Stimulated activated CD4-positive, alpha-beta T cell treated with anti-CD3 and anti-CD28 coated beads, TNF-alpha, amount 100 ng/mL, for 1 hour (primary cell): ENCODE measurements at places on chromosomes 2 and 18.

- DNase-seq = no peak
Measured at GRCh38 chr2:185859506-185859905, 120.9 kb downstream of the FSIP2 start.

DNA sequence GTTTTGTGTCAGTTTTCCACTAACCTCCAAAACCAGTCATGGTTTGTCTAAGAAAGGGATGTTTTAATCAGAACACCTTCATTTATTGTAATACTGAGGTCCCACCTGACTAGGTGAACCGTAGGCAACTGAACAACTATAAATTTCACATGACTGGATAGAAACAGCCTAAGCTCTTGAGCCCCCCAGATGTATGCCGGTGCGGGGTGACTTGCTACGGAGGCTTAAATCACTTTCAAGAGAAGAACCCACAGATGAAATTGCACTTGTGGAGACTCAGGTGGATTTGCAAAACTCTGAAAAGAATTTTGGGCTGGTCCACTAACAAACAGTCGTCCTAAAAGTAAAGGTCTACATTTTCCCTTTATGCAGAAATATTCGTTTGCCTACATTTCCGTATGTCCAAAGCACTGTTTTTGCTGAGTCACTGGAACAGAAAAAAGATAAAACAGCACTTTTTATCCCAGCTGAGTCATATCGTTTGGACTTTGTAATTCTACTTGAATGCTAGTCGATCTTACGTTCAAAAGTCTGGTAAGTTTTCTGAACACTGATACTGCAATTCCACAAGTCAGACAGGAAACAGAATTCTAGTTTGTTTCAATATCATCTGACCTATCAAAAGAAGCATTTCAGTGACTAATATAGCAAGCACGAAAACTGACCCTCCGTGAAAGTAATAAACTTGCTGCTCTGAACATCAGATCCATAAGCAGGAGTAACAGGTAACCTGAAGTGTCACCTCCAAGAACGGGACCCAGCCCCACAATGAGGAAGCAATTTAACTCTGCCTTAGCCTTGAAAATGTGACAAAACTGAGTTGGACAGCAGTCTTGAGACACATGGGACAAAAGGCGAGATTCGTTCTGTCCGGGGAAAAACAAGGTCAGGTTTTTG lies 18.1 kb downstream of the ZNF516 start:
- DNase-seq = no peak

GRCh38 chr2:209456489-209456888 lies 32.6 kb downstream of the MAP2 start:
- DNase-seq = no peak

GRCh38 chr2:138985881-138986280 lies 205.7 kb upstream of the NXPH2 start:
- no peak for DNase-seq

DNA sequence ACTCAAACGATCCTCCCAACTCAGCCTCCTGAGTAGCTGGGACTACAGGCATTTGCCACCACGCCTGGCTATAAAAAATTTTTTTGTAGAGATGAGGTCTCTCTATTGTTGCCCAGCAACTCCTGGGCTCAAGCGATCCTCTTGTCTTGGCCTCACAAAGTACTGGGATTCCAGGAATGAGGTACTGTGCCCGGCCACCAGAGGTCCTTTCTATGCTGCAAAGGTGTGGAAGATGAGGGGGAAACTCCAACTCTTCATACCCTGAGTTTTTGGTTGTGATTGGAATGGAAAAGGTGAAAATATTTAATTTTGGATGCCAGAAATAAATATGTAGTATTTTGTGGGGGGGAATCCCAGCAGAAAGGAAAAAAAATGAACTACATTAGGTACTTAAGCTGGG lies 36.0 kb downstream of the MRPL33 start:
- DNase-seq = no peak

GRCh38 chr2:9722451-9722850 lies 91.7 kb upstream of the YWHAQ start:
- no peak for DNase-seq
